ENCODE measurements at places on chromosomes 13 and 19.
A peak's percentile ranks its signal among the peaks of the same experiment; 100 is the strongest.

DNA sequence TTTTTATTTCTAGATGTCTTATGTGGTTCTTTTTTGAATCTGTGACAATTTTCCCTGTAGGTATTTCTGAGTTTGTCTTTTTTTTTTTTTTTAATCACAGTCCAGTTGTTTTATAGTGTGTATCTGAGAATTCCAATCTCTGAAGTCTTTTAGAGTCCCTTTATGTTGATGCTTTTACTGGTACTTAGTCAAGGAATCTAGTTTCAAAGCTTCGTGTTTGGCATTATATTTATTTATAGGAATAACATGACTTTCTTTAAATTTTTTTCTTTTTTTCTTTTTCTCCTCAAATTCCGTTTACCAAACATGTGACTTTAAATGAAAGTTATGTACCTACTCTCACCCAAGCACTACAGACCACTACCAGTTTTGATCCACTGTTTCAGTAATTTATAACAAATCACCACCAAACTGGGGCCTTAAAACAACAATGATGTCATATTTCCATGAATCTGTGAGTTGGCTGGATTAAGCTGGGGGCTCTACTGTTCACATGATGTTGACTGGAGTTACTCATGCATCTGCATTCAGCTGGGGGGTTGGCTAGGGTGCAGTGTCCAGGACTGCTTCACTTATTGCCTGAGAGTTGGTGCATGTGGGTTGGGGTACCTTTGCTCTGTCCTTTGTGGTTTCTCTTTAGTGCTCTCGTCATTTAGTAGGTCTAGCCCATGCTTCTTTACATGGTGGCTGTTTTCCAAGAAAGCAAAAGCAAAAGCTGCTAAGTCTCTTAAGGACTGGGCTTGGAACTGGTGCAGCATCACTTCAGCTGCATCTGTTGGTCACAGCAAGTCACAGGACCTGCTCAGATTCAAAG, 22.3 kb downstream of the KCTD4 start:
- H3K36me3 ChIP-seq, result peaks cover 24% of the 10 kb centered on the region
- no peaks in the 10 kb centered on the region for H3K27me3 ChIP-seq
- DNase-seq, result no peak
- H3K4me3 ChIP-seq, result no peak overlapping the region

- peaks cover 29% of the 10 kb centered on the region for H3K36me3 ChIP-seq
- DNase-seq, result no peak
- H3K4me1 ChIP-seq, result peaks cover 27% of the 10 kb centered on the region
- H3K4me3 ChIP-seq, result no peak overlapping the region
Observed at GRCh38 chr19:10187315-10187714, 7.4 kb downstream of the DNMT1 start.

GRCh38 chr13:76879883-76880270, 6.3 kb downstream of the KCTD12 start:
- H3K4me3 ChIP-seq, result peak overlapping the region; percentile 53
- peak overlapping the region; percentile 58 for H3K27ac ChIP-seq
- no peak for DNase-seq

DNA sequence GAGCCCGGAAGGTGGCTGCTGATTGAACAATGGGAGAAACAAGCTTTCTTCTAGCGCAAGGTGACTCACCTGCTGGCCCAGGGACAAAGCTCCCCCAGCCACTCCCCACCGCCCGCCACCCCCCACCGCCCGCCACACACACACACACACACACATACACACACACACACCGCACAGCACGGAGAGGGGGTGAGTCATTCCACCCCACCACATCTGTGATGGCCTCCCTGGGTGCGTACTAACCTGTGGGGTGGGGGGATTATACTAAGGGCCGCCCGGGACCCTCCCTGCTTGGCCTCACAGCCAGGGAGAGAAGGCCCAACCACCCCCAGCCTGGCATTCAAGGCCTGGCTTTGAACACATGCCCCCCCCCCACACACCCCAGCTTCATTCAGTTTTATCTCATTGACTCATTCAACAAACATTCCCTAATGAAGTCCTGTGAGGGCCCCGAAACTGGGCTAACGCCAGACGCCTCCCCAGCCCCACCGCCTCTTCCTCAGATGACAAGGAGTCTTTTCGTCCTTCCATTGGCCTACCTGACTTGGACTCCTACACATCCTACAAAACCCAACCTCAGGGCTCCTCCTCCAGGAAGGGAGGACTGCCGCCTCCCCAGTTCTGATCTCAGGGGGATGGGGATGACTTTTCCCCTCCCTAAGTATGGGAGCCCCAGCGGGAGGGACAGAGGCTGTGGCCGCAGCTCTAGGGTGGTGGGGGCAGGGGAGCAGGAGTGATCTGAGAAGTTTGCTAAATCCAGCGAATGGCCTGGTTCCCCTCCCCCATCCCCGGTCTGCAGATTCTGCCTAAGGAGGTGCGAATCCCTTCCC, 5.8 kb upstream of the ONECUT3 start:
- H3K4me3 ChIP-seq, result peak overlapping the region; percentile 58
- H3K27me3 ChIP-seq, result peaks cover 48% of the 10 kb centered on the region
- no peak overlapping the region for H3K27ac ChIP-seq
- H3K4me1 ChIP-seq, result peaks cover 7% of the 10 kb centered on the region
- H3K36me3 ChIP-seq, result no peaks in the 10 kb centered on the region

- no peaks in the 10 kb centered on the region for H3K27me3 ChIP-seq
- peaks cover 40% of the 10 kb centered on the region for H3K4me1 ChIP-seq
- DNase-seq, result peak; percentile 74
- H3K27ac ChIP-seq, result peak within 1 kb of the TSS; percentile 97
- H3K4me3 ChIP-seq, result peak within 1 kb of the TSS; percentile 92
- peaks cover 17% of the 10 kb centered on the region for H3K36me3 ChIP-seq
Observed at GRCh38 chr19:35901854-35902661, at the start of gene HCST. TSS of gene HCST (plus strand) at chr19:35902529. CDS start at chr19:35902594, 65 bp downstream.

GRCh38 chr19:56066152-56067023, 54.7 kb downstream of the ZNF787 start:
- H3K27me3 ChIP-seq, result peaks cover 6% of the 10 kb centered on the region
- no peak overlapping the region for H3K27ac ChIP-seq
- no peaks in the 10 kb centered on the region for H3K36me3 ChIP-seq
- peak overlapping the region; percentile 74 for H3K4me3 ChIP-seq

GRCh38 chr13:24215732-24216131, 55.2 kb downstream of the SPATA13 start:
- H3K36me3 ChIP-seq, result no peaks in the 10 kb centered on the region
- DNase-seq, result no peak
- no peaks in the 10 kb centered on the region for H3K27me3 ChIP-seq
- H3K27ac ChIP-seq, result no peak overlapping the region
- no peak overlapping the region for H3K4me3 ChIP-seq

DNA sequence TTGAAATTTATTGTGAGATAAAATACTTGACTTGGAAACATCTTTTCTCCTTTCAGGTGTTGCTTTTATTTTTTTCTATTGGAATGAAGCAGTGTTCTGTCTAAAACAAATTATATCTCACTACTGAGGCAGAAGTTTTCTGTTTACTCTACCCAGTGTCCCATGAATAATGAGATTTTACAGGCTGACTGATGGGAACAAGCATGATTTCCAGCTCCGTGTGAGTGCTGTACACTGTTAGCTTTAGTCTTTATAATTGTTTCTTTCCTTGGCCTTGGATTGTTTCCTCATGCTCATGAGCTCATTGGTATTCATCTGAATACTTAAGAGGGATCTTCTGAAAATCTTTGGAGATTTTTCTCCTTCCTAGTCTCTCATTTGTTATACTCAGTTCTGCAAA, 2049.5 kb upstream of the PRR20A start:
- DNase-seq, result no peak
- no peak overlapping the region for H3K4me3 ChIP-seq
- no peaks in the 10 kb centered on the region for H3K36me3 ChIP-seq
- no peak overlapping the region for H3K27ac ChIP-seq

DNA sequence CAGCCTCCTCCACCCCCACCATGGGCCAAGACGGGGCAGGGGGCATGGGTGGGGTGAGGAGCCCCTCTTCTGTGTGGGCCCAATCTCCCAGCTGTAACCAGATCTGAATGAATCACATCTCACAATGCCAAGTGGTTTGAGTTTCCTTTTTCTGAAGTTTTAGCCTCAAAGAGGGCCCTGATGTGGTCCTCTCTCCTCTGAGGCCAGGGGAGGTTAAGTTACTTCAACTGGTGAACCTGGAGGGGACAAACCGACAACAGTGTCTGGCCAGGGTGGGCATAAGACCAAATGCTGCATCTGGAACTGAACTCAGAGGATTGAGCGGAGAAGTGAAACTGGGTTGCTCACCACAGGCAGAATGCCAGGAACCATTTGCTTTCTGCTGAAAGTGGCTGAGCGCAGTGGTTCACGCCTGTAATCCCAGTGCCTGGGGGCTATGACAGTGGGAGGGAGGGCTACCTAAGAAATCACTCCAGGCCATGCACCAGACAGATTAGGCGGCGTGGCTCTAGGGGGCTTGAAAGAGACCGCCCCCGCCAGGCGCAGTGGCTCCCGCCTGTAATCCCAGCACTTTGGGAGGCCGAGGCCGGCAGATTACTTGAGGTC, 15.4 kb upstream of the IRGC start:
- peaks cover 2% of the 10 kb centered on the region for H3K36me3 ChIP-seq
- H3K4me3 ChIP-seq, result peak overlapping the region; percentile 80
- peaks cover 16% of the 10 kb centered on the region for H3K4me1 ChIP-seq
- H3K27me3 ChIP-seq, result peaks cover 25% of the 10 kb centered on the region
- H3K27ac ChIP-seq, result peak overlapping the region; percentile 85
- no peak for DNase-seq

- no peak for DNase-seq
- no peak overlapping the region for H3K27ac ChIP-seq
- H3K4me3 ChIP-seq, result no peak overlapping the region
- H3K27me3 ChIP-seq, result peaks cover 5% of the 10 kb centered on the region
- peaks cover 3% of the 10 kb centered on the region for H3K4me1 ChIP-seq
Observed at GRCh38 chr19:57105976-57106721, 13.6 kb upstream of the USP29 start.

DNA sequence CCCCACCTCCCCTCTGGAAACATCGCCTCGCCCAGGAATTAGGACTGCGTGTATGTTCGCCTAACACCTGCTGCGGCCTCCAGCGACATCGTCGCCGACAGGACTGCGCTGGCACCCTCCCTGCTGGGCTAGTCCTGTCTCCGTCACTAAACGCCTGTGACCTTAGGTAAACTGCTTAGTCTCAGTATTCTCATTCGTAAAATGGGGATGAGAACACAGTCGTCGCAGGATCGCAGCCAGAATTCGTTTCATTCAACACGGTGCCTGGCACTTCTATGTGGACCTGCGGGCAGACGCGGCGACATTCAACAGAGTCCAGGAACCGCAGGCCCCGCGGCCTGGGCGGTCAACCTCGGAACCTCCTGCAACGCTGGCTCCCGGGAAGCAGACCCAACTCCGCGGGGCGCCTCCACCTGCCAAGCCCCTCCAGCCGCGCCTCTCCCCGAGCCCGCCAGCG, 485 bp downstream of the CRYL1 start:
- H3K4me1 ChIP-seq, result peaks cover 16% of the 10 kb centered on the region
- no peaks in the 10 kb centered on the region for H3K36me3 ChIP-seq
- H3K27ac ChIP-seq, result peak overlapping the region; percentile 75
- no peak for DNase-seq

DNA sequence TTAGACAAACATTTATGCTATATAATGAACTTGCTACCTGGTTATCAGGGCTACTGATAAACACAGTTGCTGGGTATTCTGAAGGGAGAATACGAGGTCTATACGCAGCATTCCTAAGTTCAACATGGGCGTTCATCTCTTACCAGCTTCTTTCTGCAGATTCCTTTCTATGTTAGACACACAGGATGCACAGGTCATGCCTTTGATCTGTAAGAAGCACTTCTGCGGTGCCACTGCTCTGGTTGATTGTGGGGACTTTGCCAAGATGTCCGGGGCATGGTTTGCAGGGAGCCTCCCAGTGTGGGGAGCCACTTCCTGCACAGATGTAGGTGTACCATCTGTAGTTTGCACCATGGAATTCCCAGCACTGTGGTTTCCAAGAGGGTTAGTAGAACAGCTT, 40.9 kb downstream of the ATP7B start:
- peak overlapping the region; percentile 28 for H3K4me3 ChIP-seq
- no peak for DNase-seq
- H3K4me1 ChIP-seq, result peaks cover 29% of the 10 kb centered on the region
- peaks cover 2% of the 10 kb centered on the region for H3K27me3 ChIP-seq

DNA sequence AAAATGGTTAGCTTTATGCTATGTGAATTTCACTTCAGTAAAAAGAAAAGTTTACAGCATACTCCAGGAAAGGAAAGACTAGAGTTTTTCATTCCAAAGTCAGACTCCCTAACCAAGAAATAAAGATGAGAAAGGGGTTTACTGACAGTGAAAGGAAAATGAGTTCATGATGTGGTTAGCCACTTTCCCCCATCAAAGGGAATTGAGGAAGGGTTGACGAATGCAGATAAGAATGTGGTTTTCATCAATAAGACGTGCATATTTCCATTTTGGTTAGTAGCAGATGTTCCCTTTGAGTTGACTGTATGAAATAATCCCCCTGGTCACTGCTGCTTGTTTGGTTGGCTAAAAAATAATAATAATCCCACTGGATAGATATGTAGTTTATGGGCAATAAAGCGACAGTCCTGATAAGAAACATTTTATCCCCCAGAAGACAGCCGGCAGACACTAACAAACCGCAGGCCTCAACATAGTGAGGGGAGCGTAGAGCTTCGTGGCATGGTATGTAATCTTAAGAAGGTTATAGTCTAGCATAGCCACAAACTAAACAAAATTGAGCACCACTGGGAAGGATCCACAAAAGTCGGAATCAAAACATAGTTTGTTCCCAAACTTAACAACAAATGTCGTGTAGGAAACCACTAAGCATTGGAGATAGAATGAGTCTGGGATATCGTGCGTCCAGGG, 114.8 kb downstream of the COL4A2 start:
- H3K27me3 ChIP-seq, result peaks cover 86% of the 10 kb centered on the region
- H3K27ac ChIP-seq, result no peak overlapping the region
- DNase-seq, result no peak
- H3K4me1 ChIP-seq, result peaks cover 13% of the 10 kb centered on the region
- H3K4me3 ChIP-seq, result no peak overlapping the region

DNA sequence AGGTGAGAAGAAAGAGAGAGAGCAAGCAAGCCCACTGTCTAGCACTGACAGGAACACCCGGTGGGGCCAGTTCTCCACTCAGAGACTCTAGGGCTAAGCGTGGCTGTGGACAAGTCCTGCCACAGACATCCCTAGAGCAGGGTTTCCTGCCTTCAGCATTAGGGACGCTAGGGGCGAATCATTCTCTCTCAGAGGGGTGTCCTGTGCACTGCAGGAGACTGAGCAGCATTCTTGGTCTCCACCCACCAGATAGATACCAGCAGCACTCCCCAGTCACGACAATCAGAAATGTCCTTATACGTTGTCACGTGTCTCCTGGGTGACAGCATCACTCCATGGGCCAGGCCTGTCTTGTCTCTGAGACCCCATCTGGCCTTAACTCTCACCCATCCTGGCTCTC, 1.5 kb downstream of the OR10H1 start:
- no peak overlapping the region for H3K4me3 ChIP-seq
- peaks cover 1% of the 10 kb centered on the region for H3K4me1 ChIP-seq
- peaks cover 12% of the 10 kb centered on the region for H3K27me3 ChIP-seq
